Karpas-422 (cell line): ENCODE measurements at places on chromosomes 13 and 19. TPM values are rescaled to one million over a fixed set of nuclear protein-coding genes. Genes with fewer than 3 reads are reported as not detected.
A peak's percentile ranks its signal among the peaks of the same experiment; 100 is the strongest.

Gene MAST1
- total RNA-seq, result 0.48 and 3.3 TPM in 2 replicates

Gene ZFP36
- 10.3 and 16.3 TPM in 2 replicates for total RNA-seq

Gene PNMA8B
- total RNA-seq, result not detected in 2 replicates

Gene CGB2
- not detected in 2 replicates for total RNA-seq

Gene KLK4
- not detected in 2 replicates for total RNA-seq

Gene CD177
- total RNA-seq, result not detected in 2 replicates

Gene DAPK3
- total RNA-seq, result 17.2 and 52.5 TPM in 2 replicates

Gene FLT3
- not detected in 2 replicates for total RNA-seq

Gene PABPC3
- 0.14 and 0.37 TPM in 2 replicates for total RNA-seq

Gene LHFPL6
- total RNA-seq, result not detected in 2 replicates

Gene SHISA2
- not detected in 2 replicates for total RNA-seq

DNA sequence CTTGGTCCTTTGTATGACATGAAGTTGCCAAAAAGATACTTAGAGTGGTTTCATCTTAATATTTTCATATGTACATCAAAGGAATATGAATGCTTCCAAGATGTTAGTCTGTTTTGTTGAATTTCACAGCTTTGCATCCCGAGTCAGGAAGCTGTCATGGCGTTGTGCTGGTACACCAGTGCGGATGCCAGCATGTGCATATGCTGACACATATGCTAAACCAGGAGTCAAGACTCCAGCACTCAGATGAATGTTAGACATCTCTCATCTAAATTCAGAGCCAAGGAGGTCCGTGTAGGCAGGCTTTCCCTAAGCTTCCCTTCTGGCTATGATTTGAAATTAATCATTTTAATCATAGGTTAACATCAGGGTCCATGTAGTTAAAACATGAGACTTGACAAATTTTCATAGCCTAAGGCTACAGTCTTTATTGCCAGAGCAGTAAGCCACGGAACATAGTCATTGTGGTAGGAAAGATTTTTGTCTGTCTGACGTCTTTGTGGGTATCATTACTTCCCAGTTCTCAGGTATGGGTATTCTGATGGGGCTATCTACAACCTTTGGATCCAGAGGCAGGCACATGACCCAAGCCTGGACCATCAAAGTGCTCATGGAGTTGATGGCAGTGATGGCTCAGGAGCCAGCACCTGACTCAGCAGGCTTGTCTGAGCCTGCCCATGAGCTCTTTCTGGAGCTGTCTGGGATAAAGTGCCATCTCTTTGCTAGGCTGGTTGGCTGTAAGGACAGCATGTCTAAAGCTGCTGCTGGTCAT lies 246.1 kb downstream of the KCNRG start:
- no peak for DNase-seq
- no peak overlapping the region for H3K27ac ChIP-seq
- H3K4me1 ChIP-seq, result peaks cover 15% of the 10 kb centered on the region
- no peak overlapping the region for H3K4me3 ChIP-seq
- no peaks in the 10 kb centered on the region for H3K27me3 ChIP-seq

- no peak overlapping the region for H3K27ac ChIP-seq
- no peaks in the 10 kb centered on the region for H3K36me3 ChIP-seq
- H3K4me1 ChIP-seq, result no peaks in the 10 kb centered on the region
- no peak for DNase-seq
- H3K4me3 ChIP-seq, result no peak overlapping the region
- H3K27me3 ChIP-seq, result no peaks in the 10 kb centered on the region
Measured at GRCh38 chr13:47816831-47817230, 184.2 kb downstream of the SUCLA2 start.

GRCh38 chr13:112431734-112432133 lies 55.6 kb downstream of the SPACA7 start:
- H3K27me3 ChIP-seq, result no peaks in the 10 kb centered on the region
- no peak overlapping the region for H3K27ac ChIP-seq
- H3K4me3 ChIP-seq, result no peak overlapping the region

DNA sequence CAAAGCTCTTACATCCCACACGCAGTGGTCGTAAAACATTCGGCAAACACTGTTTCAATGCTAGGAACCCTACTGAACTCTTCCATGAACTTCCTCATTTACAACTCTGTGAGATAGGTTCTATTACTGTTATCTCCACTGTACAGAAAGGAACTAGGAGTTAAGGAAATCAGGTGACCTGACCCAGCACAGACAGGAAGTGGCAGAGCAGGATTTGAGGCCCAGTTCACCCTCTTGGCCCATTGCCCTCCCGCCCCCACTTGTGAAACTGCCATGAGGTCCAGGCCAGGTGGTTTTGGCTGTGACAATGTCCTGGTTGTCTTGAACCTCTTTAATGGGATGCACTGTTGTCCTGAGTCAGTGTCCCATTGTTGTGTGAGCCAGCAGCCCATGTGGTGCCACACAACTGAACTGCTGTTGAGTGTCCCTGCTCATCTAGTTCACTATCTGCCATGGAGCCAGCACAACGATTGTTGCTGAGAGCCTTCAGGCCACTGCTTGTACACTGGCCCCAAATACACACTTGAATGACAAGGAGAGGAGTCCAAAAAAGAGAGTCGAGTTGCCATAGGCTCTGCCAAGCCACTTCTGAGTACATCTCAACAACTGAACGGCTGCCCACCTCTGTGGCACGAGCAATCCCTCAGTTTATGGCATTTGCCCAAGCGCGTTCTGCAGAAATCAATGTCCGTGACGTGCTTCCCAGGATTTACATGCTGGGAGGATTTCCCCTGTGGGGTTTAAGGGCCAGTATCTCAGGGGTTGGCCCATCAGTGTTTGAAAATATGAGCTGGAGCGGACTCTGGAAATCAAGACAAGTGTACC lies 484.6 kb downstream of the TSHZ3 start:
- H3K27me3 ChIP-seq, result no peaks in the 10 kb centered on the region
- no peak overlapping the region for H3K27ac ChIP-seq
- no peaks in the 10 kb centered on the region for H3K36me3 ChIP-seq
- H3K4me1 ChIP-seq, result no peaks in the 10 kb centered on the region
- DNase-seq, result no peak

DNA sequence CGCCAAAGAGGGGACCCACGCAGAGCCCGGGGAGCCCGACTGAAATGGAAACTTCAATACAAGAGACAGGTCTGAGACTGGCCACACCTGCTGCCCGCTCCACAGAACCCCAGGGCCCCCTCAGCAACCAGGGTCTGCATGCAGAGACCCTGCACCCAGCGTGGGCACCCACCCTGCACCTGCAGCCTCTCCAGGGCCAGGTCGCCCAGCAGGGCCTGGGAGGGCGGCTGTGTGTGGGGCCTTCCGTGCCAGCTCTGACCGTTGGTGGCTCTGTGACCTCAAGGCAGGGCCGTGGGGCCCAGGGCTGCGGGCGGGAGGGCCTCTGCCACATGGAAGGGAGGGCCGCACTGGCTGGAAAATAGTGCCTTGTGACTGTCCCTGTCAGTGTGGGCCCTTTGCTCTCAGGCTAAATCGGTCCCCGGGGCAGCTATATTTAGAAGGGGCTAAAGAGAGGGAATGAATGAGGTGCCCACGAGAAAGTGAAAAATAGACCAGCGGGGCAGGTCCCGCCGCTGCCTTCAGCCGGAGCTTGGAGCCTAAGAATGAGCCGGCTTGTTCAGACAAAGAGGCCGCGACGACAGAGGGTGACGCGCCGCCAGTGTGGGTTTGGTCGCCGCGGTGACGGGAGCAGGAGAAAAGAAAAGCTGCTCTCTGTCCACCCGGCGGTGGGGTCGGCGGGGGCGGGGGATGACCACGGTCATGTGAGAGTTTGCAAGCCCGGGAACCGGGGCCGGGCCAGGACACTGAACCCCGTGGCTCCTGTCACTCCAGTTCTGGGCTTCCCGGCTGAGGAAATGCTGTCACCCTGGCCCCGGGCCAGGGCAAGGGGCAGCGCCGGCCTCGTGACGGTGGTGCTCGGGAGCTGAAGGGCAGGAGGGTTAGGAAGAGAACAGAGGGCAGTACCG lies 70.5 kb downstream of the GADD45B start:
- H3K27ac ChIP-seq, result no peak overlapping the region
- DNase-seq, result no peak
- no peaks in the 10 kb centered on the region for H3K36me3 ChIP-seq

GRCh38 chr19:16216744-16217670 lies 19.3 kb downstream of the AP1M1 start:
- H3K36me3 ChIP-seq, result peaks cover 52% of the 10 kb centered on the region
- H3K27me3 ChIP-seq, result no peaks in the 10 kb centered on the region
- no peak for DNase-seq
- H3K4me1 ChIP-seq, result no peaks in the 10 kb centered on the region
- H3K27ac ChIP-seq, result no peak overlapping the region
- no peak overlapping the region for H3K4me3 ChIP-seq

GRCh38 chr13:48405875-48406274 lies 7.0 kb downstream of the LPAR6 start:
- no peak overlapping the region for H3K27ac ChIP-seq
- H3K4me1 ChIP-seq, result peaks cover 23% of the 10 kb centered on the region
- no peak overlapping the region for H3K4me3 ChIP-seq
- DNase-seq, result no peak

GRCh38 chr19:49150106-49150943 lies 4.9 kb downstream of the HRC start:
- H3K27me3 ChIP-seq, result no peaks in the 10 kb centered on the region
- no peak overlapping the region for H3K27ac ChIP-seq
- H3K4me3 ChIP-seq, result peak overlapping the region; percentile 25; the same call in 1 of the 2 replicates
- H3K36me3 ChIP-seq, result no peaks in the 10 kb centered on the region
- DNase-seq, result peak; percentile 74

DNA sequence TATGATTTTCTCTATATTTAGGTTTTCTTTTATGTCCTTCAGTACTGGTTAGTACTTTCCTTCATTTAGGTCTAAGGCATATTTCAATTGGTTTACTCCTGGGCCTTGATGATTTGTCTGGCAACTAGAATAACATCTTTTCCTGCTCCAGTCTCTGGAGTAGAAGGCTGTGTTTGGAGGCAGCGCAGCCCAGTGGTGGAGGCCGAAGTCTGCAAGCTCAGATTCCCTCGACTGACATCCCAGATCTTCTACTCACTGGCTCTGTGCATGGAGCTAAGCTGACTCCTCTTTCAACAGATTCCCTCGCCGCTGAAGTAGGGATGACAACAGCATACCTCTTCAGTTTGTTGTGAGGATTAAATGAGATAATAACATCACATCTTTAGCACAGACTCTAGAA lies 141.0 kb downstream of the RAP2A start:
- H3K27me3 ChIP-seq, result no peaks in the 10 kb centered on the region
- H3K4me3 ChIP-seq, result no peak overlapping the region
- peak; percentile 52 for DNase-seq
- no peaks in the 10 kb centered on the region for H3K36me3 ChIP-seq
- H3K4me1 ChIP-seq, result no peaks in the 10 kb centered on the region
- H3K27ac ChIP-seq, result no peak overlapping the region

DNA sequence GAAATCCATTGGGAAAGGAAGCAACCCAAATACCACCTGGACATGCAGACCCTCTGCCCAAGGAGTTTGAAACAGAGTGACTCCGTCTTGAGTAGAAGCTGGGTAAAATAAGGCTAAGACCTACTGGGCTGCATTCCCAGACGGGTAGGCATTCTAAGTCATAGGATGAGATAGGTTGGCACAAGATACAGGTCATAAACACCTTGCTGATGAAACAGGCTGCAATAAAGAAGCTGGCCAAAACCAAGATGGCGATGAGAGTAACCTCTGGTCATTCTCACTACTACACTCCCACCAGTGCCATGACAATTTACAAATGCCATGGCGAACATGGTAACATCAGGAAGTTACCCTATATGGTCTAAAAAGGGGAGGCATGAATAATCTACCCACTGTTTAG lies 40.2 kb downstream of the RFXAP start:
- H3K27ac ChIP-seq, result no peak overlapping the region
- H3K4me1 ChIP-seq, result no peaks in the 10 kb centered on the region
- no peak for DNase-seq
- no peaks in the 10 kb centered on the region for H3K27me3 ChIP-seq

DNA sequence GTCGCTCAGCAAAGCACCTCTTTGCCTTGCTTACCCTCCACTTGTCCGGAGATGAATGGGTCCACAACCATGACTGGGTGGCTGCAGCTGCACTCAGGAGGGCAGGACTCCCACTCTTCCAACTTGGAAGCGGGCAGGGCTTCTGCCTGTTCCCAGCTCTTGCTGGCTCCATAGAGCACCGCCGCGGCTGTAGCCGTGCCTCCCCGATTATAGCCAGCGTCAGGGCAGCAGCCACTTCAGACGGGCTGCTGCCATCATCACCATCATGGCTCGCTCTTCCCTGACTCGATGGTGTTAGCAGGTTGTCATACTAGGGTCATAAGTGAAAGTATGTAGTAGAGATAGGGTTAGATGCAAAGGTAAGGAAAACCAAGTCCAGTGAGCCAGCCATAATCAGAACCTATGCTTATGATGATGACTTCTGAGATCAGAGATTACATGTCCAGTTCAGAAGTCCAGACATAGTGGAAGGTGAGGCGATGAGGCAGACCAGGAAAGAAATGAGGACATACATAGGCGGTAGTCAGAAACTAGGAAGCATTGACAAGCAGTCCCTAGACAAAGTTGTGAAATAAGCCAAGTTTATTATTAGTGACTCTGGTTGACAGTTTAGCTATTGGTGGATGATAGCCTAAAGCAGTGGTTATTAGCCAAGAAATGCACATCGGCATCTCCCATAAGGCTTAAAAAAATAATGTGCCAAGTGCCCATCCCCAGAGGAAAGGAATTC lies 4.4 kb upstream of the INTS6 start:
- no peak for DNase-seq
- H3K4me3 ChIP-seq, result no peak overlapping the region
- no peak overlapping the region for H3K27ac ChIP-seq
- H3K4me1 ChIP-seq, result peaks cover 10% of the 10 kb centered on the region
- H3K36me3 ChIP-seq, result 0 out of 2 replicates have a peak, but pooled peaks cover 6% of the 10 kb centered on the region
- H3K27me3 ChIP-seq, result no peaks in the 10 kb centered on the region

- no peak overlapping the region for H3K27ac ChIP-seq
- H3K4me3 ChIP-seq, result no peak overlapping the region
- H3K4me1 ChIP-seq, result no peaks in the 10 kb centered on the region
- DNase-seq, result no peak
- no peaks in the 10 kb centered on the region for H3K36me3 ChIP-seq
- H3K27me3 ChIP-seq, result no peaks in the 10 kb centered on the region
Measured at GRCh38 chr13:56563663-56564062, 577.1 kb upstream of the PRR20A start.
